Hypothalamus (tissue), 51 donors: ENCODE measurements at places on chromosomes 6 and 20.

GRCh38 chr20:36818185-36818584, 44.6 kb upstream of the DSN1 start:
- DNase-seq, result no peak

GRCh38 chr20:59071216-59071615, 28.6 kb upstream of the PRELID3B start:
- no peak for DNase-seq

DNA sequence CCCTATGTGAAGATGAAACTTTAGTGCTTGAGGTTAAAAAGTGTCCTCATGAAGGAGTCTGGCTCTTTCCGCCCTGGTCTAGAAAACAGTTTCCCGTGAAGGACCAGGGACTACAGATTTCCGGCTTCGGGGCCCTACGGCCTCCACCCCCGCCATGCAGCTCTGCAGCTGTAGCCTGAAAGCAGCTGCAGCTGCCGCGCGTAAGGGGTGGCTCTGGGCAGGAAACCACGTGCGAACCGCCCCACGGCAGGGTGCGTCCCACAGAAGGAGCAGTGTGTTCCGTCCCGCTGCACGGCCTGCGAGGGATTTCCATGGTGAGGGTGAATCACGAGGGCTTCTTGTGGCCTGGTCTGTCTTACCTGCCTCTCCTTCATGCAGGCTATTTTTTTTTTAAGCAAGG, 117.0 kb downstream of the ERMARD start:
- no peak for DNase-seq

DNA sequence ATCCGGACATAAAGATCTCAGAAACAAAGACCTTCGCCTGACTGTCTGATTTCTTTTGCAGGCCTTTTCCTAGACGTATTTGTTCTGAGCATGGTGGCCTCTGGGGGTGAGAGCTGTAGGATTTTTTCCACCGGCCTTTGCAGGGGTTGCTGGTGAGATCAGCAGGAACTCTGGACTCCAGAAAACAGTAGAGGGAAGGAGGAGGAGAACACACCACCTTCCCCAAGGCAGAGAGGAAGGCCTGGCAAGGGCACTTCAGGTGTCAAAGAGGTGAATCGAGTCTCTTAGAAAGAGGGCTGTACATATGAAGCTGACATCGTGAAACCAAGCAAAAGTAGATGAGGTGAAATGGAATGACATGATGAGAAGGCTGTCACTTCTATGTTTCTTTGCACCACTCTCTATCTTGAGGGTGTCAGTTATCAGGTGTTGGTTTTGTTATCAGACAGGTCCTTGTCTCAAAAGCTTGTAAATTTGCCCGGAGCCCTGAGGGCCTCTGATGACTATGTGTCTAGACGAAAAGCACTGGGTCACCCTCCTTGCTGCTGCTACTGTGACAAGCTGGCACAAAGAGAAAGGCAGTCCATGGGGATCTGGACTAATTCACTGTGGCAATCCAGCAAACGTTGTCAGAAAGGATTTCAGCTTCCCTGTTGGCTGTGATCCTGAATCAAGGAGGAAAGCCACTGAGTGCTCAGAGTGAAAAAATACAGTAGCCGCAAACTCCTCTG, 91.3 kb upstream of the MAP3K7 start:
- DNase-seq, result no peak

- DNase-seq, result no peak
Measured at GRCh38 chr6:145948328-145948727, 15.8 kb downstream of the SHPRH start.

DNA sequence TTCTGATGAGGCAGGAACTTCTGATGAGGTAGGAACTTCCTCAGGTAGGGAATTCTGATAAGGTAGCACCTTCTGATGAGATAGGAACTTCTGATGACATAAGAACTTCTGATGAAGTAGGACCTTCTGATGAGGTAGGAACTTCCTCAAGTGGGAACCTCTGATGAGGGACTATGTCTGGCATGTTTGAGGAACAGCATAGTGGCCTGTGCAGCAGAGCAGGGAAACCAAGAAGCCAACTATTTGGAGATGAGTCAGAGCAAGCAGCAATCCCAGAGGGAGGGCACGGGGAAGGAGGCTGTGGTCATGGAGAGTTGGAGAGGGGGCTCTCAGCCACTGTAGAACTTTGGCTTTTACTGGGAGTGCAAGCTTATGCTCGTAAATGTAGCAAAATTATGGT, 132.4 kb downstream of the CFAP61 start:
- DNase-seq, result no peak

DNA sequence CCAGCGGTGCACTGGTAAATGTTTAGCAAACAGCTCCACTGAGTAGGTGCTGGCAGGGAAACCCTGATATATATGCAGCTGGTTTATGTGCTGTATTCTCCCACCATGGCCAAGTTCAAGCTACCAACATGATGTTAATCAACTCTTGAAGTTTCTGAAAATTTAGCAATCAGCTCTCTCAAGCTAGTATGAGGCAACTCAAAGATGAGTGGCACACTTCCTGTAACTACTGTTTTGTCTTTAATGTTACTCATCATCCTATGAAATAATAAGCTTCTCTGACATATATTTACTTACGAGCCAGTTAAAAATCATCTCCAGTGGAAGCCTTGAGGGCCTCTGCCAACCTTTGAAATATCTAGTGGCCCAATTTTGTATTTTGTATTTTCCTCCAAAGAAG, 54.7 kb downstream of the TRMT6 start:
- no peak for DNase-seq

DNA sequence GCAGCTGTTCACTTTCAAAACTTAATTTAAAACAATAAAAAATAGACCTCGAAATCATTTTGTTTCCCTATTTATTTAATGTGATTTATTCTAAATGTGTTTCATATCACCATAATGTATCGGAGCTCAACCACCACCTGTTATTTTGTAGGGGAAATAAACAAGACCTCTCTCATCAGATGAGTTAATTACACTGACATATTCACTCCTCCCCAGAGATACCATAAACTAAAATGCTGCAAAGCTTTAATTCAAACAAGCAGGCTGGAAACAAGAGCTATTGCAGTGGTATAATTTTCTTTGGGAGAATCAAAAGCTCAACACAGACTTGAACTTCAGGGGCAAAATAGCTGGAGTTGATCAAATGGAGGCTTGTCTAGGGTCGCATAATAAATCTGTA, 303.5 kb upstream of the TSHZ2 start:
- no peak for DNase-seq

- DNase-seq, result no peak
Measured at GRCh38 chr6:80637312-80637711, 530.8 kb downstream of the BCKDHB start.

- no peak for DNase-seq
Measured at GRCh38 chr6:897528-898207, 204.7 kb upstream of the EXOC2 start.

GRCh38 chr6:11343963-11344723, 111.7 kb upstream of the NEDD9 start:
- DNase-seq, result no peak

DNA sequence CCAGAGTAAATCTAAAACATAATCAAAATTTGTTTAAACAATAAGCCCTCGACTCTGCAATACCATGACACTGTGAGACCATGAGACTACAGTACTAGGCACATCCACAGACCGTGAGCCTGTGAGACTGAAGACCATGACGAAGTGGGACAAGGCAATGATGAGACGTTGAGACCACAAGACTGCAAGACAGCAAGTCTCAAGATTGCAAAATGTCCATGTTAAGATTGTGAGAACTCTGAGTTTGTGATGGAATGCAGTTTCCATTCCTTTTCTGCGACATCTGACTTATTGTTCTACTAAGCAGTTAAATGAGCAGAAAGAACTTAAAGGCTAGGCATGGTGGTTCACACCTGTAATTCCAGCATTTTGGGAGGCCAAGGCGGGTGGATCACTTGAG, 102.1 kb upstream of the PHACTR1 start:
- no peak for DNase-seq

DNA sequence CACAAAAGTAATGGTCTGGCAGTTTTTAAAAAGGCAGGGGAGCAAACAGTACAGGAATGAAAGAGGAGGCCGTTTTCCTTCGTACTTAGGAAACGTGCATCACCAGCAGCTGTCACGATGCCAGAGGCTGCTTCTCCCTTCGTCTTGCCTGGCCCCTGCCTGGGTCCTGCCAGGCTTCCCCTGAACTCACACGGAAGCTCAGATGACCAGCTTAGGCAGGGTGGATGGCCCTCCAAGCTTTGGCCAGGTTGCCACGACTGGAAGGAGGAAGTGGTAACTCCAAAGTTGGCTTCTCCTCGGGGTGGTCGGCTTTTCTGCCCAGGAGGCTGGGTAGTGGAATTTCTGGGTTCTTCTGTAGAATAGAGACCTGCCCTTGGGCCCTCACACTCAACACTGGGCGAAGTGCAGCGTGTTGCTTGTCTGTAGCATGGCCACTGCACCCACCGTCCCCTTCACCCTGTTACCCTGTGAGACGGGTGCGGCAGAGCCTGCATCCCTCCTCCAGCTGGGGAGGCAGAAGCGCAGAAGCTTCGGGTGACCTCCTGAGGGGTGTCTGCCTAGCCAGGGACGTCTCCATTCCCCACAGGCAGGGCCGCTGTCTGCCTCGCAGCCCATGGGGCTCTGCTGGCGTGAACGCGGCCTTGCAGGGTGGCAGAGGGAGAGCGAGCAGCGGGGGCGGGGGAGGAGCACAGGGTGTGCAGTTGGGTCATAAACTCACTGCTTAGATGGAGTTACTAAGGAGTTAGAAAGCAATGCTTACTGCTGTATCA, 18.4 kb upstream of the RBM38 start:
- no peak for DNase-seq

DNA sequence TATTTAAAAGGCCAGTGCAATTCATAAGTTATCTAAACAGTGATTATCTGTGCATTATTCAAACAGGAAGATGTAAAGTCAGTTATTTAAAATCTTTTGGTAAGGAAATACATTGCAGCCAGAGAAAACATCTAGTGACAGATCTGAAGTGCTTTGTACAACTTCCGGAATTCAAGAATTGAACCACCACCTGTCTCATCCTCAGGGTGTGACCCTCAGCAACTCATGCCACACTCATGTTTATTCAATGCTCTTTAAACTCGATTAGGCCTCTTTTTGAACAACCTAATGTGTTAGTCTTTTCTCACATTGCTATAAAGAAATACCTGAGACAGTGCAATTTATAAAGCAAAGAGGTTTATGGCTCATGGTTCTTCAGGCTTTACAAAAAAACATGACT, 62.6 kb upstream of the GGTLC1 start:
- no peak for DNase-seq

DNA sequence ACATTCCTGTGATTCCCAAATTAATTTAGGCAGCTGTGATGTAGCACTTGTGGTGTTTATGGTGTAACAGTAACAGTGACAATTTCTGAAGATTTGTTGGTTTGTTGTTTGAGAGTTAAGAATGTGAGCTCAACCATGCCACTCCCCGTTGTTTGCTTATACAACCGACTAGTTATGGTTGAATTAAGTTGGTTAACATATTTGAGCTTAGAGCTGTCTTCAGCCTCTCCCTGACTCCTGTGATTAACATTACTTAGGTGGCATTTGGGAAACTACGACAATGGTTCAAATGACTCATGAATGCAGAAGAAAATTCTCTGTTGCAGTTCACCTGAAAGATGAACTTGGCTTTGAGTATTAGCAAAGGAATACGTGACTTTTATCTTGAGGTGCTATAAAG, 35.9 kb upstream of the PRL start:
- DNase-seq, result no peak

DNA sequence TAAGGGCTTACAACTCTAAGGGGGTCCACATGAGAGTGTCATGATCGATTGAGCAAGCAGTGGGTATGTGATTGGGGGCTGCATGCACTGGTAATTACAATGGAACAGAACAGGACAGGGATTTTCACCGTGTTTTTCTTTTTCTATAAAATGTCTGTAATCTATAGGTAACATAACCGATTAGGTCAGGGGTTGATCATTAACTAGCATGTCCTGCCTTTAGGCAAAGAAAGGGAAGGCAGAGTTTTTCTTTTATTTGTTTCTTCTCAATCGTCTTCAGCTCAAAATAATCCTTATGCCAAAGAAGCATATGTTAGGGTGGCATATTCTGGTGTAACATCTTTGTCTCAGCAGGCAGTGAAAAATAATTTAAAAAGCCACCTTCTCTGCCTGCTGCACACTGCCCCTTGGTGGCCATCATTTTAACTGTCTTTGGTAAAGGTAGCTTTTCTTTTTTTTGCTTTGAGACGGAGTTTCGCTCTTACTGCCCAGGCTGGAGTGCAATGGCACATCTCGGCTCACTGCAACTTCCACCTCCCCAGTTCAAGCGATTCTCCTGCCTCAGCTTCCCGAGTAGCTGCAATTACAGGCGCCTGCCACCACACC, 9.7 kb upstream of the CEP43 start:
- no peak for DNase-seq

GRCh38 chr6:139679516-139680179, 305.2 kb upstream of the CITED2 start:
- no peak for DNase-seq

- DNase-seq, result no peak
Measured at GRCh38 chr20:62523473-62524203, 47.8 kb upstream of the GATA5 start.

DNA sequence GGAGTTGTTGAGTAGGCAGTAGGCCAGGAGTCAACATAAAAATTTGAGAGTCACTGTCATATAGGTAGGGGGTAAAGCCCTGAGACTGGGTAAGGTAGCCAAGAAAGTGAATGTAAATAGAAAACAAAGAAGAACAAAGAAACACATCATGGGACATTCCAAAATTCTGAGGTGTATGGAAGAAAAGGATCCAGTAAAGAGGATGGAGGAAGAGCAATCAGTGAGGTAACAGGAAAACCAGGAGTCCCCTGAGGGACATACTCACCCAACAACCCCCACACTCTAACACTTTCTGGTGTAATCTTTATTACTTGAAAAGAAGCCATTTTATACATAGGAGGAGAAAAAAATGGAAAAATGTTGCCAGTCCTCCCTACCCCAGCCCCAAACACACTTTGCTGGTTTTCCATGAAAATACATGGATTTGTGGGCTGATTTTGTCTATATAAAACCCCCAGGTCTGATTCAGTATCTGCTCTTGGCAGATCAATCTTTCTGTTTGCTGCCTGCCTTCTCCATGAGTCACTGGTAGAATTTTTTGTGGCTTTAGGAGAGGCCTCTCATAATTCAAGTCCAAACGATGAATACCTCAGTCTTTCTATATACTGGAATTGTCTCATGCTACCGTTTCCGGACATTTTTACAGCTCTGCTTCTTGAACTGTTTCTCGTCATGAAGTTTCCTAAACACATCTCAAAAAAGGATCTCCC, 271.4 kb upstream of the MAN1A1 start:
- DNase-seq, result no peak

GRCh38 chr20:25011831-25012241, 19.3 kb upstream of the APMAP start:
- DNase-seq, result no peak

DNA sequence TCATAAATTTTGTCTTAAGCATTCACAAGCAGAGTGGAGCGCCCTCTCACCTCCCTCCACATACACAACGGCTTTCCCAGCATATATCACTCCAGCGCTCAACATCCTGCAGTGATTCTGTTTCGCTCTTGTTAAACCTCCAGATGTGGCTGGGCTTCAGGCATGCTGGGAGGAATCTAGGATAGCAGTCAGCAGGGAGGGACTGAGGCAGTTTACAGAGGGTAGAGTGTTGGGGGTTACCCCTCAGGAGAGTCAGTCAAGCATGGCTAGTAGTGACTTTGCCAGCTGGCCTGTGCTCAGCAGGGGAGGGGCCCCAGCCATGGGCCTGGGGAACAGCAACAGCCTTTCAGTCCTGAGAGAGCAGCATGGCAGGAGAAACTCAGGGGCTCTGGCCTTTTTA, 161.4 kb upstream of the FLRT3 start:
- DNase-seq, result no peak

GRCh38 chr6:158046201-158047126, 64.8 kb downstream of the SYNJ2 start:
- no peak for DNase-seq
